ENCODE measurements at places on chromosomes 12 and 14.

DNA sequence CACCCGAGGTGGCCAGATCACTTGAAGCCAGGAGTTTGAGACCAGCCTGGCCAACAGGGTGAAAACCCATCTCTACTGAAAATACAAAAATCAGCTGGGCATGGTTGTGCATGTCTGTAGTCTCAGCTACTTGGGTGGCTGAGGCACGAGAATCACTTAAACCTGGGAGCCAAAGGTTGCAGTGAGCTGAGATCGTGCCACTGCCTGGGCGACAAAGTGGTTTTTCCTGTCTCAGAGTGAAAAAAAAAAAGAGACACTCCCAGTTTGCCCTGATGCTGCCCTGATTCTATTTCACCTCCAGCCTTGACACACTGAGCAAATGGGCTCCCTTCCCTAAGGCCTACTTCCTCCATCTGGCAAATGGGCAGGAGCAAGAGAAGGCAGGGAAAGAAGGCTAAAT, 28.5 kb upstream of the PLEK2 start:
- DNase-seq, result no peak

- no peak for DNase-seq
Measured at GRCh38 chr14:44942436-44942835, 19.3 kb downstream of the KLHL28 start.

DNA sequence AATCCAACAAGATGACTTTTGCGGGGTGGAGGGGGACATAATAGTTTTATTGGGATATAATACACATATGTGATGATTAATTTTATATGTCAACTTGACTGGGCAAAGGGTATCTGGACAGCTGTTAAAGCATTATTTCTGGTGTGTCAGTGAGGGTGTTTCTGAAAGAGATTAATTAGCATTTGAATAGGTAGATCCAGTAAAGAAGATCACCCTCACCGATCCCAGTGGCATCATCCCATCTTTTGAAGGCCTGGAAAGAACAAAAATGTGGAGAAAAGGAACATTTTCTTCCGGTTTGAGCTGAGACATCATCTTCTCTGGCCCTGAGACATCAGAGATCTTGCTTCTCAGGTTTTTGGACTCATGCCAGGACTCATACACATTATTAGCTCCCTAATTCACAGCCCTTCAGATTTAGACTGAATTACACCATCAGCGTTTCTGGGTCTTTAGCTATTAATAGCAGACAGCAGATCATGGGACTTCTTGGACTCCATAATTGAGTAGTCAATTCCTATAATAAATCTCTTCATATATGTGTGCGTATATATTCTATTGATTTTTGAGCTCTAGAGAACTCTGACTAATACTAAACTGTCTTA, 283.6 kb downstream of the PCNX1 start:
- no peak for DNase-seq

DNA sequence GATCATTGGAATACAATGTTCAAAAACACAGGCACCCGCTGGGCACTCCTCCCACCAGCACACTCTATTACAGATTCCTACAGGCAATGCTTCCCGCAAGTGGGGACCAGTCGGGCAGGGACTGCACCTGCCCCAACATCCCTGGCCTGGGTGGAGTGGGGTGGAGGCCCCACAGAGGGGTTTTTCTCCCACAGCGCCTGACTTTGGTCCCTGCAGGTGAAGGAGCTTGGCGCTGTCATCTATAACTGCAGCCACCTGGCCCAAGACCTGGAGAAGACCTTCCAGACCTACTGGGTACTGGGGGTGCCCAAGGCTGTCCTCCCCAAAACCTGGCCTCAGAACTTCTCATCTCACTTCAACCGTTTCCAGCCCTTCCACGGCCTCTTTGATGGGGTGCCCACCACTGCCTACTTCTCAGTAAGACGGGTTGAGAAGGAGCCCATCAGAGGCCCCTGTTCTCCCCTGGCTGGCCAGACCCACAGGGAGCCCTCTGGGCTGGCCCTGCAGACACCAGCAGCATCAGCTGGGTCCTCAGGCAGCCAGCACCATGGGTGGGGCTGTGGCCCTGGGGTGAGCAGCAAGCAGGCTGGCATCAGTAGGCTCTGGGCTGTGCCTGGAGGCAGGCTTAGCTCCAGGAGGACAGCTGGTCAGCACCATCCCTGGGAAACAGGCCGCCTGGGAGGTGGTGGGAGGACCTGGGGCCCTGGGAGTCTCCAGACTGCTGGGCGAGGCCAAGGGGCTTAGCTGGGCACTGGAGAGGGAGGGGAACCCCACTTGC, 6.0 kb downstream of the PLD4 start:
- no peak for DNase-seq

DNA sequence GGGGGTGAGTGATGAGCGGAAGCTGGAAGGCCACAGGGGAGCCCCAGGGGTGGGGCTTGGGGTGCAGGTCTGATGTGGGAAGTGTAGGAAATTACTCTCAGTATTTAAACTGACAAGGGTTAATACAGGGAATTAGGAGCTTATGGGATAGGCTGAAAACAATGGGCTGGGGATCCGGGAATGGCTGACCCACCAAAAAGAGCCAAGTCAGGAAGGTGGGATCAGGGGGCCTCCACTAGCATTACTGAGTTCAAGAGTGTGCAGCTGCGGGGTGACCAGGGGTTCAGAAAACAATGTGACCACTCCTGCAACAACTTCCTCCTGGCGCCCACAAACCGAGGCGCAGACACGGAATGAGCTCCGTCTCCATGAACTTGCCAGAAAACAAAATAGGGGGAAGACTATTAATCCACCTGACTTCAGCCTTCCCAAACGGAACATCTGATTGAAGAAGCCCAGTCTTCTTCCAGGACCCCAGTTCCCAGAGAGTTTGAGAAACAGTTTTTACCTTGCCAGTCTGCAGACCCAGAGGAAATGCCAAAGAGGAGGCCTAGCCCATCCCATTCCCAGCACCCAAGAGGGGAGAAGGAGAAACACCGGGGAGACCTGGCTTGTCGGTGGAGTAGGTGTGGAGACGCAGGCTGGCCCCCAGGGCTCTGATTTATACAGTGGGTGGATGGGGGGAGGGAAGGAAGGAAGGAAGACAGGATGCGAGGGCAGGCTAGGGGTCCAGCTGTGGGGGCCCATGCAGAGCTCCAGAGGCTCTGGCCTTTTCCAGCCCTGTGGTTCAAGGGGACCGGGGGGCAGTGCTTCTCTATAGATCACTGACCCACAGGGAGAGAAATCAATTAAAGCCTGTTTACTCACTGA, 16.5 kb upstream of the YY1 start:
- no peak for DNase-seq

DNA sequence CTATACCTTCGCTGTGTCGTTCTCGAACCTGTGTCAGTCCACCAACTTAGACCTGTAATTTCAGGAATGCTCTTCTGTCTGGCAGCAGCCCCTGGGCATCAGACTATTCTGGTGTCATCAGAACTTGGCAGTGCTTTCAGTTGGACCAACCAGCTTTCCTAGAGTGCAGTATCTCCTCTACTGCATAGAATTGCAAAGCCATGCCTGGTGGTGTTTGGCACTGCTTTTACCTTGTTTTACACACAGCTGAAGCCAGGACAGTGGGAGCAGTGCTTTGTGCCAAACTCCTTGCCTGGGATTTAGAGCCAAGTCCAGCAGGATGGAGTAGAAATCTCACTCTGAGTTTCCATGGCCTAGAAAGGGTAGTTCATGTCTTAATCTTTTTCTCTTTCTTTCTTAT, 1.5 kb downstream of the FLVCR2 start:
- DNase-seq, result no peak

DNA sequence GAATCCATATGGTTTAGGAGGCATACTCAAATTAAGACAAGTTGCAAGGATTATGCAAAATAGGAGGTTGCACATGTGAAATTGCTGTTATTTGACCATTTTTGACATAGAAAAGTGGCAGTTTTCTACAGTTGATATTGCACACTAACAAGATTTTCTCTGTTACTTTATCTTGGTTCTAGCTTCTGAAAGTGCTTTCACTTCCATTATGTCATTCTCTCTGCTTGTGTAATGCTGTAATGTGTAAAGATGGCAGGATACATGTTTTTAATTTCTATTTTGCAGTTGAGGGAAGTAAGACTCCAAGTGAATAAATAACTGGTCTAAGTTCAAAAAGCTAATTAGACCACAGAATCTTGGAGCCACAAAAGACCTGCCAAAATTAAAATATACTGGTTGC, 60.6 kb downstream of the MYRFL start:
- no peak for DNase-seq

DNA sequence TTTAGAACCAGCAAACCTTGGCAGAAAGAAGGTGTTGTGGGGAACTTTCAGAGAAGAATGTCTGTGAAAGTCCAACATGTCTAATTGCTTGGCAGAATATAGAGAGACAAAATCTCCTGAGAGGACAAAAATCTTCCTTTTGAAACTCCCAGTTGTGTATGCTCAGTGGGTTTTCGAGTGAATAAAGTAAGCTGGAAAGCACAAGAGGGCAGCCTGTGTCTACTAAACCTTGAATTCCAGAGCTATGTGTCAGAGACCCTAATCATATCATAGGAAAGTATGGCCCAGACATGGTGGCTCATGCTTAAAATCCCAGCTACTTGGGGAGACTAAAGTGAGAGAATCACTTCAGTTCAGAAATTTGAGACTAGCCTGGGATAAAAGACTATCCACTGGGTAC, 661.2 kb downstream of the SLC16A7 start:
- no peak for DNase-seq

GRCh38 chr12:40632933-40633332, 59.3 kb upstream of the CNTN1 start:
- no peak for DNase-seq

GRCh38 chr12:76303989-76304460, 44.2 kb downstream of the BBS10 start:
- no peak for DNase-seq

- DNase-seq, result no peak
Measured at GRCh38 chr12:25194214-25194613, 746 bp downstream of the DNAI7 start.

- no peak for DNase-seq
Measured at GRCh38 chr12:111408116-111408440, 2.4 kb downstream of the SH2B3 start.

DNA sequence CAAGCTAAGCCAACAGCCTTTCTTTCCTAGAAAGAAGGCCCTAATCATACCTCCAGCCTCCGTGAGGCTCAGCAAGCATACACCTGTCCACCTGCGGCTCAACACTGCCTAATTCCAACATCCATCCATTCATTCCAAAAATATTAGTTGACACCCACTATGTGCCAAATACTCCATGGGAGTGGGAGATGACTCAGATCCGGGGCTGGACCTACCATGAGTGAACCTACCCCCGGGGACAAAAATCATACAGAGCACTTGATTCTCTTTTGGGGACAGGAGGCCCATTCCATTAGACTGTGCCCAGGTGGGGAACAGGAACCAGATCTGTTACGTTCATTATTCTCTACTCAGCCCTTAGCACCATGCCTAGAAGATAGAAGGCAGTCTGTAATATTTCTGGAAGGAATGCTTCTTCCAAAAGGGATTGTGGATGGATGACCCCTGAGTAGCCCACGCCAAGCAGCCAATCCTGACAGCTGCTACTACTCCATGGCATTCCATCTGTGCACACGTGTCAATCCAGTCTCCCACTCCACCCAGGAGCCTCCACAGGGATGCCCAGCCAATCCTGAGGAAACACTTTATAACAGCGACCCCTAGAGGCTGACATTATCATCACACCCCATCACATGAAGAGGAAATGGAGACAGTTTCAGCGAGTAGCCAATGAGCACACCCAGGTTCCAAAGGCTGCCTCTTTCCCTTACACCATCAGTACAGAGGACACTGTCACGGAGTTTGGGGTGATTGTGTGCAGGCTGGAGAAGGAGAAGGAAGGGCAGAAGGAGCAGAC, 170.7 kb downstream of the ESRRB start:
- no peak for DNase-seq

GRCh38 chr12:26058308-26058707, 66.5 kb downstream of the BHLHE41 start:
- DNase-seq, result peak; percentile 20

- no peak for DNase-seq
Measured at GRCh38 chr14:63478437-63478852, 64.7 kb downstream of the PPP2R5E start.

DNA sequence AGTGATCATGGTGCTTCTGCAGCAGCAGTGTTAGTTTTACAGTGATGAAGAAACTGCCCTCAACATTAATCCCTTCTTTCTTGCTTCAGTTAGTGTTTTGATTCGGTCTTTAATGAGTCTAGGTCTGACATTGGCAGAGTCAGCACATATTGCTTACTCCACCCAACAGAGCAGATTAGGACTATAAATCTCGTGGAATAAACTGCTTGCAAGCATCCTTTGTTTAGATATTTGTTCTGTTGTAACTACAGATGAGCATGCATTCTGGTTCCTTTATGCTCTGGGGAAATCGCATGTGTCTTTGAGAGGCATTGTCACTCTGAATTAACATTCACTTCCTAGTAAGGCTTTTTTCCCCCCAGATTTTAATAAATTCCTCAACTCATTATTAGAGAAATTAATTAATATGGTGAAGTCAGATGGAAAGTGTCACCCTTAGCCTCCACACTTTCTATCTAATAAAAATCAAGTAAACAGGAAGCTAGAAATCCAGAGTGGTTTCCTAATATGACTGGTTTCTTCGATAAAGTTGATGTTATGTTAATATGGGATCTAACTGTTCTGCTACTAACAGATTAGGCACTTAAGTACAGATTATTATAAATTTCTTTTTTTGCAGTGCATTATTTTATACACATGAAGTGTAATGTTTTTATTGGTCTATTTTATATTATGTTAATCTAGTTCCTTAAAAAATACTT, 86.2 kb upstream of the SSTR1 start:
- DNase-seq, result no peak

DNA sequence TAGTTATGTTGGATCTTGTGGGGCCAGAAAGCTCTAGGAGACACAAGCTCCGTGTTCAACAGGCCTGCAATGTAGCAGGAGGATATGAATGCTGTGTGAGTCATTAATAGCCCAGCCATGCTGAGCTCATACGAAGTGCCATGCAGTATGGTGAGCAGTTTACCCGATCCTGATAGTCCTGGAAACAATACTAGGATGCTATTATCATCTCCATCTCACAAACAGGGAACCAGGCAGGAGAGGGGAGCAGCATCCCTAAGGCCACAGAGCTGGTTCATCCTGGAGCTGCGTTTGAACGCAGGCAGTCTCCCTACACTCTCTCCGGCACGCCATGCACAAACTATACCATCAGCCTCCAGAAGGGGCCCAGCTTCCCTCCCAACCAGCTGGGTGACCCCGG, 20.5 kb downstream of the TTC7B start:
- DNase-seq, result no peak

- no peak for DNase-seq
Measured at GRCh38 chr12:68675101-68675842, 11.5 kb upstream of the NUP107 start.

DNA sequence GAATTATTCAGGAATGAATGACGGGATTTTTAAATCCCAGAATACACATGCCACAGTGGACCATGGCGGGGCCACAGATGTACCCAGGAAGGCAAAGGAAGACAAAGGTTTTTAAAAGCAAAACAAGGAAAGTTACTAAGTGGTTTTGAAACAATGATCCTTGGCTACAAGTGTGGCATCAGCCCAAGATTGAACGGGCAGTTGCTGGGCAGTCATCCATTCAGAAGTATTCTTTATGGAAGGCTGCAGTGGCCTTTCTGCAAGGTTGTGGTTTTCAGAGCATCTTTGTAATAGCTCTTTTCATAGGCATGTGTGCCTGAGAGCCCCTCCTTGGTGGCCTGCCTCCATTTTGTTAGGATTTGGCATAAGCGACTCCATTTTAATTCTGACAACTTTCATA, 13.4 kb upstream of the IFI27 start:
- no peak for DNase-seq

- DNase-seq, result no peak
Measured at GRCh38 chr14:69324341-69324931, 64.5 kb downstream of the GALNT16 start.
